MV-4-11 (cell line): ENCODE measurements at places on chromosomes 2 and 18.

GRCh38 chr18:79809482-79810192, 11.9 kb downstream of the KCNG2 start:
- DNase-seq, result no peak

- DNase-seq, result peak; percentile 36
These were observed 184.7 kb upstream of the FN1 start for GRCh38 chr2:215620528-215620927.

- no peak for DNase-seq
These were observed 258.7 kb downstream of the CLIP4 start for GRCh38 chr2:29373870-29374269.

DNA sequence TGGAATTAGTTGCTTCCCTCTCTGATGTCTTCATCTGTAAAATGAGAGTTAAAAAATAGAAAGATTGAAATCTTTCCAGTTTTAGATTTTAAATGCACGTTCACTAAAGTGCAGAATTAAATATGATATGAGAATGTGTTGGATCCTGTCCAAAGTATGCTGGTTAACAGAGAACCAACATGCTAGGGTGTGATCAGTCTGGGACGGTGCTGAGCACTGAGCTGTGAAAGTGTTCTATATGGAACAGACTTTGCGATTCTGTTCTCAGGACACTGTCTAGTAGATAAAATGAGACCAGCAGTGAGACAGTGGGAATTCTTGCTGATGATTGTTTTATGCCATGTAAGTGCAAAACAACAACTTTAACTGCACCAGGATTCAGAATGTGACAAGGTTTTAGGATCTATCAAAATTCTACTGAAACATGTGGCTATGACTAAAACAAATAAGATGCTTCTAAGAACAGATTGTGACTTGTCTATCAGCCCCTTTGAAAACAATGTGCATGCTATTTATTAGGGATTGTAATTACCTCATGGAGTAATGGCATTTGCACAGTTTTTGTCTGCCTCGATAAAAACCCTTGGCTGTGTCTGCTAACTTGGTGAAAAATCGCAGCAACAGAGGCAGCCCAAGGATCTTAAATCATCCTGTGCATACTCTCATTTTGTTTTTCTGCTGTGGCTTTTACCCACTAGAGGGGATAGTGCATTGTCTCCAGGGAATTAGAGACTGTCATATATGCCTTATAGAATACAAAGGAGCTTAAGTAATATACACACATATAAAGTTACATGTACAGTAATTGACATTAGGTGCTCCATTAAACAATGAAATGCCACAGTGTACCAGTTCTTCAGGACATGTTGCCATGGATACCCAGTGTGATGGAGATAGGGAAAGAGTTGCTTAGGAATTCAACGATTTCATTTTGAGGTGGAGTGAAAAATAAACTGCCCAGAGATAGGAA, 55.1 kb downstream of the MAP3K20 start:
- DNase-seq, result no peak

DNA sequence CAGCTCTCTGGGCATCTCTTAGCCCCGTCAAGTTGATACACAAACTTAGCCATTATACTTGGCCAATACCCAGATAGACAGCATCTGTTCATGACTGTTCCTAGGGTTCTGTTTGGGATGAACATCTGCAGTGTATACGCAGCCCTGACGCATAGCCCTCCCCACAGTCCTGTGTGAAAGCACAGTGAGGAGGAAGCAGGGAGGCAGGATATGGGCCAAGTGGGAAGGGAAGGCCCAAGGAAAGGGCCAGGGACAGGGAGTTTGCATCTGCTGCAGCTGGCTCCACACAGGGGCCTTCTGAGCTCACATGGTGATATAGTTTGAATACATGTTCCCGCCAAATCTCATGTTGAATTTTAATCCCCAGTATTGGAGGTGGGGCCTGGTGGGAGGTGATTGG, 80.2 kb downstream of the CMPK2 start:
- DNase-seq, result no peak

- DNase-seq, result no peak
These were observed 20.5 kb downstream of the GRB14 start for GRCh38 chr2:164600763-164601162.

- DNase-seq, result no peak
These were observed 951.3 kb upstream of the ACVR2A start for GRCh38 chr2:146893500-146894041.

DNA sequence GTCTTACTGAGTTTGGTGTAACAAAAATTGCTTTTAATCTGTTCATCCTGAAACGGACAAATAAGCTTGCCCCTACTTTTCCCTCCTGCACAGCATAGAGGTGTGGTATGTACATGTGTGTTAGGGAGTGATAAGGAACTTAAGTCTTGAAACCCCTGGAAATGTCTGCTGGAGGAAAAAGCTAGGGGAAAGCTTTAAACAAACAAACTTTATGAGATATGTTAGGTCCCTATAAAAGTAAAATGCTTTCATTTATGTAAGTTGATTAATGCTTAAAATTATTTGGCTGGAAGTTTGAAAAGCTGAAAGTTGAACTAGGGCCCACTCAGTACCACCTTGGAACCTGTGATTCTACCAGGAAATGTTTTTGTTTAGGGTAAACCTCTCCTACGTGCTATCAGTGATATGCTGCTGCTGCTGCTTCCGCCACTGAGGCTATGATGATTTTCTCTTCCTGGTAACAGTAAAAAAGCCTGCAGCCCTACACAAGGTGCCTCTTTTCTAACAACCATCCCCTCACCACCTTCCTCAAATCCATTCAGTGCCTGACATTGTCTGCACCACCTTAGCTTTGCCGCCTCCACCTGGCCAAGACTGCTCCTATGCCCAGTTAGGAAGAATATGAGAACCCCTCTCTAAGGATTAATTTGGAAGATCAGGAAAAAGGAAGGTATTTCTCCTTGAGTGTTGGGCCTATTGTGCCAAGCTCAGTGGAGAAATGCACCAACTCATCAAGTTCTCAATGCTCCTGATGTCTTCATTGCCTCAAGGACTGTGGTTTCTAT, 2.5 kb upstream of the YES1 start:
- DNase-seq, result peak; percentile 21

- DNase-seq, result no peak
These were observed 14.0 kb downstream of the REEP1 start for GRCh38 chr2:86323273-86324021.

- no peak for DNase-seq
These were observed 12.7 kb downstream of the KDM3A start for GRCh38 chr2:86453836-86454235.

DNA sequence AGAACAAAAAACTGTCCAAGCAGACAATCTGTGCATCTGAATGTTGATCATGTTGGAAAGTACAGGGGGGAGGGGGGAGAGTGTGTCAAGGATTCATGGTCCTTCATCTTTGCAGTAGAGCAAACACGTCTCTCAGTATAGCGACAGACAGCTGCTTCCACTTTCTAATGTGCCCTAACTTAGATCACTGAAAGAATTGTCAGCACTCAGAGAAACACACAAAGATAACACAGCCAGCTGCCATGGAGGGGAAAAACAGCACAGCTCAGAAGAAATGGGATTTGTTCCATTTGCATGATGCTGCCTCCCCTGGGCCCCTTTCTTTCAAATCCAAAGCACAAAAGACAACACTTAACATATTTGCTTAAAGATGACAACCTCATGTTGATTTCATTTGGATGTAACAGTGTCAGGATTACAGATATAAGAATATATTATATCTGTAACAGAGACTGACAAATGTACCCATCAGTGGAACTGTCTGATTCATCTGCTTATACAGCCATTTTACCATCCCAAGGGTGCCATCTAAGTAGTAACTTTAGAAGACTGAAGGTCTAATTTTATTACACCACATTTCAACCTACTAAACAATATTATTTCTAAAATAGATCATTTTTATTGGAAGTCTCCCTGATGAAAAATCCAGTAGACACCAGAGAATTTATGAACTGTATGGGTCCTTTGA, 17.7 kb downstream of the FIGN start:
- no peak for DNase-seq

DNA sequence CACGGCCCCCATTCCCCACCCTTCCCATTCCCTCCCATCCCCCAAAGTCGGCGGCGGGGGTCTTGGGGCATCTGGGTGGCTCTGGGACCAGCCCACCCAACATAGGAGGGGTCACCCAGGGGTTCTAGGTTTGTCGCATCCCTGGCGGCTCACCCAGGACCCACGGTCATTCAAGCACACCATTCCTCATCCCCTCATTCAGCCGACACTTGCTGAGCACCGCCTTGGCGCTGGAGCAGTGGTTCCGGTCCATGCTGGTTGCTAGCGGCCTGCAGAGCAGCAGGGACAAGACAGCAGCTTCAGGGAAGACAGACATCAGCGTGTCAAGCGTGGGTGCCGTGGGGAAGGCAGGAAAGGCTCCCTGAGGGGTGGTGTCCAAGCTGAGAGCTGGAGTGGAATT, 50.5 kb upstream of the OTOS start:
- no peak for DNase-seq

DNA sequence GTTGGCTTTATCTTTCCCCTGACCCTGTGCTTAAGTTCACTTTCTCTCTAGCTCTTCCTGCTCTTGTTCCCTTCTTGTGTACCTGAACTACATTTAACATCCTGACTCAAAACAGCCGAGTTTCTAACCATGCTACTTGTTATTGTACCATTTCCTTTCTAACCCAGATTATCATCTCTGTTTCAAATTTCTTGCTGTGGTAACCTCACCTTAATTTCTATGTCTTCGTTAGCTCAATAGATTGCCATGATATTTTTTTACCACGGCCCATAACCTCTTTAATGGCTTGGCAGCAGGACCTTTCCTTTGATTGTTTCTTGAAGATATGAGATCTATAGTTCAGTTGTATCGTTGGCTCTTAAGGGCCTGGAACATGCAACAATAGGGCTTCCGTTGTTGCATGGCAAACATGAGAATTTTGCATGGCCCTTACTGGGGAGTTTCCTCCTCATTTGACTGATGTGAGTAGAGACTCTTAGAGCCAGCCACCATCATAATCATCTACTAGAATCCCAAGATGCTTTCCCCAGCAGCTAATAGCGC, 11.1 kb downstream of the CFAP36 start:
- no peak for DNase-seq

- DNase-seq, result no peak
These were observed 843 bp downstream of the CYS1 start for GRCh38 chr2:10079266-10079869.

- DNase-seq, result no peak
These were observed 36.9 kb downstream of the SCN1A start for GRCh38 chr2:166090908-166091307.

GRCh38 chr18:10168477-10168876, 254.7 kb downstream of the VAPA start:
- DNase-seq, result no peak

GRCh38 chr2:106970471-106971261, 84.7 kb upstream of the ST6GAL2 start:
- DNase-seq, result no peak
